ENCODE measurements at places on chromosomes 1 and 21.

GRCh38 chr1:209485751-209486150, 97.8 kb upstream of the CAMK1G start:
- DNase-seq: no peak

DNA sequence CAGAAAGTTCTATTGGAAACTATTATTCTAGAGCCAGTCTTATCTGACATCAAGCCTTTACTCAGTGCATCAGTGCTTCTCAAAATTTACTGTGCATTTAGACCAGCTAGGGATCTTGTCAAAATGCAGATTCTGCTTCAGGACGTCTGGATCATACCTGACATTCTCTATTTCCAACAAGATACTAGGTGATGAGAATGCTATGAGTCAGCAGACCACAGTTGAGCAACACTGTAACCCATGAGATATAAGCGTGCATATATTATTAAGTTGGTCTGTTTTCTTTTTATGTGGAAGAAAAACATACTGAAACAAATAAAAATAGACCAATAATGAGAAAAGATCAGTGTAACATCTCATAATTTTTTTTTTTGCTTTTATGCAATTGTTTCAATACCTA, 40.4 kb upstream of the KCNH1 start:
- DNase-seq: no peak

DNA sequence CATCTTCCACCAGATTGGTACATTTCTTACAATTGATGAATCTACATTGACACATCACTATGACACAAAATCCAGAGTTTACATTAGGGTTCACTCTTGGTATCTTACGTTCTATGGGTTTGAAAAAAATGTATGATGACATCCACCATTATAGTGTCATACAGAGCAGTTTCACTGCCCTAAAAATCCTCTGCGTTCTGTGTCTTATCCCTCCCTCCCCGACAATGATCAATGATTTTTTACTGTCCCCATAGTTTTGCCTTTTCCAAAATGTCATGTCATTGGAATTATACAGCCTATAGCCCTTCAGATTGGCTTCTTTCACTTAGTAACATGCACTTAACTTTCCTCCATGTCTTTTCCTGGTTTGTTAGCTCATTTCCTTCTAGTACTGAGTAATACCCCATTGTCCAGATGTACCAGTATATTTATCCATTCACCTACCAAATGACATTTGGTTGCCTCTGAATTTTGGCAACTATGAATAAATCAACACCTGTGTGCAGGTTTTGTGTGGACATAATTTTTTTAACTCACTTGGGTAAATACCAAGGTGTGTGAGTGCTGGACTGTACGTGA, 80.9 kb upstream of the CDC42BPA start:
- no peak for DNase-seq

DNA sequence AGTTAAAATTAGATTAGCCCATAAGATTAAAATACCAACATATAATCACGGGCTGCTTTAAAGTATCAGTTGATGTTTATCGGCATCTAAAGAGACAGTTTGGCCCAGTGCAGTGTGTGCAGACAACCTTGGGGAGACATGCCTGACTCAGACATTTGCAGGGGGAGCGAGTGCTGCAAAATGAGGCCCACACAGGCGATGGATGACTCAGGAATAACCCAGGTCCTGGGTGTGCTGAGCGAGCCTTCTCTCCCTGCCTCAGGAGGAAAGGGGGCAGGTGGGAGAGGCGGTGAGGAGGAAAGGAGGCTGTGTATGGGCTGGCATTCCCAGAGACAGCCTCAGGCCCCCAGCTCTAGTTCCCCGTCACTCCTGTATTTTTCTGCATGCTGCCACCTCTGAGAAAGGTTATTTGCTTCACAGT, 9.0 kb downstream of the SLC9A1 start:
- DNase-seq: no peak

- no peak for DNase-seq
These were observed 64.3 kb downstream of the FYB2 start for GRCh38 chr1:56754708-56755479.

GRCh38 chr1:101365186-101365585, 128.4 kb downstream of the S1PR1 start:
- DNase-seq: no peak

DNA sequence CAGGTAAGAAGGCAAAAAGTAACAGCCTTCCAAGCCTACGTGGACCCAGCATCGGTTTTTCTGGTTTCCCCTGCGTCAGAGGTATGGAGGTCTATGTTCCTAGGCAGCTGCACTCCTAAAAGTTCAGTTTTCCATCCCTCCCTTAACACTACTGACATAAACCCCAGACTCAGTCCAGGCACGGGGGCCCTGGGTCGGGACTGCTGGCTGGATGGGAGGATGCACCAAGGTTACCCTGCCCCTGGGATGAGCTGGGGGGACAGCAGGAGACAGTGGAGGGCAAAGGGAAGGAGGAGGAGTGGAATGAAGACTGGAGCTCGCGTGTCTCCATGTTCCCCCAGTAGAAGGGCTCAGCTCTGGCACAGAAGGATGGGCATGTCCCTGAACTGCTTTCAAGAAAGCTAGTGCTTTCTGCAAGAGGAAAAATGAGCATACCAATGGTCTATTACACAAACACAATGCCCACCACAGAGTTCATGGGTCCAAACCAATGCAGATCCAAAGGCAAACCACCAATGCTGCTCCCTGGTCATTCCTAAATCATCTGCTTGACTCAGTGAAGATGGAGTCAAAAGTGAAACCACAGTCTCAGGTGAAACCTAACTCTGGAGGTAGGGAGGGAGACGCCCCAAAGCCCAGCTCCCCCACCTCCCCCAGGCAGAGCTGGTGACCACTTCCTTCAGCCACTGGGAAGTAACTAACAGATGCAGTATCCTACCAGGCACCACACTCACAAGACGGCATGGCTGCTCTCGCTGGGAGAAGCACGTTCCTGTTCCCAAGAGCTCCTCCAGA, 54.9 kb downstream of the CD46 start:
- DNase-seq: no peak

GRCh38 chr1:153880962-153881361, 41.8 kb downstream of the GATAD2B start:
- no peak for DNase-seq

- no peak for DNase-seq
These were observed 48.6 kb downstream of the ITSN1 start for GRCh38 chr21:33690874-33691273.

- no peak for DNase-seq
These were observed 186.7 kb downstream of the FOXD2 start for GRCh38 chr1:47624531-47624930.

DNA sequence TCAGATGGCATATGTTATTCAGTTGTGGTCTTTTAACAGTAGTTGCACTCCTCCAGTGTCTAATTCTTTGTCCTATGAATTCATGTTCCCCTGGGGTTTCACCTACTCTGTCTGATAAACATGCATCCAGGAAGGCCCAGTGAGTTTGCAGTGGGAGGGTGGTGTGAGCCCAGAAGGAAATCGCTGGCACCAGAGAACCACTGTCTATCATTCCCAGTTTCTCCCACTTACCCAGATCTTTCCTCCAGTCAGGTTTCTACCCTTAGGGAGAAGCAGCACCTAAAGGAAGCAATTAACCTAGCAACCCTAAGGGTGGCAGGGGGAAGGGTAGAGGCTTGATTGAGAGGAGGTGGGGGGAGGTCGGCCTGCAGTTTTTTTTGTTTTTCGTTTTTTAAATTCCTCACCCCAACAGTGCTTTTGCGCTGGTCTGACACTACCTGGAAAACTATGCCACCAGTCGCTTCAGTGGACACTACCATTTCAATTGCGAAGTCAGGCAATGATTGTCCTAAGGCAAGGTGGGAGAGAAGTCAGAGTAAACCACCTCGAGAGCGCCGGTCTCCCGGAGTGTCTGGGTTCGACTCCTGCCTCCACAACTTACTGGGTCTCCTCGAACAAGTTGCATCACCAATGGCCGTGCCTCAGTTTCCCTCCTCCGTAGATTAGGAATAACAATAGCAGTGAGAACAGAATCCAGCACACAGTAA, 766 bp upstream of the SLC44A3 start:
- DNase-seq: no peak

- no peak for DNase-seq
These were observed 4.7 kb downstream of the TFF3 start for GRCh38 chr21:42310411-42311001.

GRCh38 chr1:70051926-70052325, 153.5 kb downstream of the LRRC40 start:
- no peak for DNase-seq

GRCh38 chr1:11550664-11551283, 71.8 kb downstream of the DISP3 start:
- no peak for DNase-seq

- DNase-seq: no peak
These were observed 172.1 kb downstream of the HHAT start for GRCh38 chr1:210500831-210501230.

DNA sequence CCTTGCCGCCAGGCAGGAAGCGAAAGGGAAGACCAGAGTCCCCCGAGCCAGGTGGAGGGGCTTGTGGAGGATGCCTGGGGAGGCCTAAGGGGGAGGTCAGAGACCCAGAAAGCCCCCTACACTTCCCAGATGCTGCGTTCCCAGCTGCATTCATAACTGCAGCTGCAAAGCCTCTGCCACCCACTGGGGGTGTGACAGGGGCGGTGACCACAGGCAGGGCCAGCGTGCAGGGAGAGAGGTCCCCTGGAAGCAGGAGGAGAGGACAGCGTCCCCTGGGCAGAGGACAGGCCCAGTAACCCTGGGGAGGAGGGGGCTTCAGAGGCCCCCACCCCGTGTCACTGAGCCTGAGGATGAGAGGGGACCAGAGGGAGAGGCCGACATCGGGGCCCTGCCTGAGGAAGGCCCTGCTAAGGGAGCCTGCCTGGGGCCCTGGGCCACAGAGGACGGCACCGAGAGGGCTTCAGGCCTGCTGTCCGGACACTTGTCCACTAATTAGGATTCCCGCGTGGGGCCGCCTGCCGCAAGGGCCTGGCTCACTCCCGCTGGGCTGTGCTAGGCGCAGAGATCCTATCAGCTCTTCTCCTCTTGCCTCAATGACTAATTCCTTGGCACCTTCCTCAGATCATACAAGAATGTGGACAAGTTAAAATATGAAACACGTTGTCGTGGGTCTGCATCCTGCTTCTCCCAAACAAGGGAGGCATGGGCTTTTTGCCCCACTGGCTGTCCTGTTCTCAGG, 49.1 kb upstream of the CCDC27 start:
- DNase-seq: no peak

- DNase-seq: no peak
These were observed 28.8 kb upstream of the MTF1 start for GRCh38 chr1:37888022-37888700.

DNA sequence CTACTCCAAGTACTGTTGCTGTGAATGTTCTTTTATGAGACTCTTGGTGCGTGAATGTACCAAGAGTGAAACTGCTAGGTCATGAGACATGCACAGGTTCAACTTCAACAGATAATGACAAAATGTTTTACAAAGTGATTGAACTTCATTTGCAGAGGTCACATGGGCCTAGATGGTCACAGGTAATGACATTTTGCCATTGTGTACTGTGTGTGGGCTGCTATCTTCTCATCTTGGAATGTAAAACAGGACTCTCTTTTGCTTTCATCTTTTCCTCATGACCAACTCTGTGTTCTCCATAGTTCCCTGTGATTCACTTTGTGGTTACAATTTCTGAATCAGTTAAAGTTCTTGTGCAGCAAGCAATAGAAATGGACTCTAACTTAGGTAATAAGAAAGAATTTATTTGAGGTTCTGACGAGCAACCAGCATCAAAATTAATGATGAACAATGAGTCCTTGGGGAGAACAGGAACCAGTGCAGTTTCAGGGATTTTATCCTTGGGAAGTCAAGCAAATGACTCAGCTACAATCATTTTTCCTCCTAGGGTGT, 16.2 kb upstream of the TSNAX start:
- DNase-seq: no peak

GRCh38 chr1:54995835-54996234, 2.9 kb upstream of the BSND start:
- no peak for DNase-seq

GRCh38 chr1:110098222-110099026, 13.8 kb upstream of the UBL4B start:
- DNase-seq: no peak

DNA sequence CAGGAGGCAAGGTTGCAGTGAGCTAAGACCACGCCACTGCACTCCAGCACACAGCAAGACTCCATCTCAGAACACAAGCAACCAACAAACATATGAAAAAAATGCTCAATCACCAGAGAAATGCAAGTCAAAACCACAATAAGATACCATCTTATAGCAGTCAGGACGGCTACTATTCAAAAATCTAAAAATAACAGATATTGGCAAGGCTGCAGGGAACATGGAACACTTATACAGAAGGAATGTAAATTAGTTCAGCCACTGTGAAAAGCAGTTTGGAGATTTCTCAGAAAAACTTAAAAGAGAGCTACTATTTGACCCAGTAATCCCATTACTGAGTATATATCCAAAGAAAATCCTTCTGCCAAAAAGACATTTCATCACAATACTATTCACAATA, 27.6 kb upstream of the POGK start:
- no peak for DNase-seq

- no peak for DNase-seq
These were observed 18.6 kb upstream of the CEP350 start for GRCh38 chr1:179935909-179936496.

DNA sequence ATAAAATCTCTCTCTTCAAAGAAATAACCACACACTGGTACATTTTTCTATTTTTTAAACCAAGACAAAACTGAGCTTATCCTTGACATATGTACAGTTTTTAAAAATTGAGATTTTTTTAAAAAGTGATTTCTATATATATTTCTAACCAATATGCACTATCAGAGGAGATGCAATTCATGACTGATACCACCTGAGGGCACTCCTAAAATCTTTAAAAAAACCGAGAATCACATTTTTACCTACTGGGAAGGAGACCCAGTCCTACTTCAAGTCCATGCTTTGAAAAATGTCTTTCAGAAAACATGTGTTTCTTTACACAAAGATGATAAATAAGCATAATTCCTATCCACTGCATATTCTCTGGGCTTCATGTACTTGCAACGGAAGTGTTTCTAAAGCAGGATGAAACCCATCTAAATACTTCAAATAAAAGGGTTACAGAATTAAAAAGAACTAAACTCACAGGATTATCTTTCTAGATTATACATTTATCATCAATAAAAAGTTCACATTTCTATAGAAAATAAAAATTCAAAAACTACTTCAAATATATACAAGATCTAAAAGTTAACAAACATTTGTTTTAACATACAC, 98.6 kb downstream of the ENAH start:
- DNase-seq: no peak

- no peak for DNase-seq
These were observed 32.6 kb upstream of the FMO2 start for GRCh38 chr1:171152549-171152948.

DNA sequence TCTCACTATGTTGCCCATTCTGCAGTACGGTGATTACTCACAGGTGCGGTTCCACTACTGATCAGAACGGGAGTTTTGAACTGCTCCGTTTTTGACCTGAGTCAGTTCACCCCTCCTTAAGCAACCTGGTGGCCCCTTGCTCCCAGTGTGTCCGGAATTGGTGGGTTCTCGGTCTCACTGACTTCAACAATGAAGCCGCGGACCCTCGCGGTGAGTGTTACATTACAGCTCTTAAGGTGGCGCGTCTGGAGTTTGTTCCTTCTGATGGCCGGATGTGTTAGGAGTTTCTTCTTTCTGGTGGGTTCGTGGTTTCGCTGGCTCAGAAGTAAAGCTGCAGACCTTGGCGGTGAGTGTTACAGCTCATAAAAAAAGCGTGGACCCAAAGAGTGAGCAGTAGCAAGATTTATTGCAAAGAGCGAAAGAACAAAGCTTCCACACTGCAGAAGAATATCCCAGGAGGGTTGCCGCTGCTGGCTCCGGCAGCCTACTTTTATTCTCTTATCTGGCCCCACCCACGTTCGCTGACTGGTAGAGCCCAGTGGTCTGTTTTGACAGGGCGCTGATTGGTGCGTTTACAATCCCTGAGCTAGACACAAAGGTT, 17.6 kb upstream of the PARP1 start:
- no peak for DNase-seq

GRCh38 chr1:97243973-97244560, 522.5 kb downstream of the PTBP2 start:
- DNase-seq: no peak
